ENCODE measurements at places on chromosomes 6 and 20.

- no peak for DNase-seq
These were observed 335.6 kb downstream of the PRL start for GRCh38 chr6:21961226-21961625.

- DNase-seq: no peak
These were observed 34.9 kb upstream of the MTHFD1L start for GRCh38 chr6:150830439-150831165.

- no peak for DNase-seq
These were observed 33.0 kb downstream of the GNAS-AS1 start for GRCh38 chr20:58817748-58818147.

DNA sequence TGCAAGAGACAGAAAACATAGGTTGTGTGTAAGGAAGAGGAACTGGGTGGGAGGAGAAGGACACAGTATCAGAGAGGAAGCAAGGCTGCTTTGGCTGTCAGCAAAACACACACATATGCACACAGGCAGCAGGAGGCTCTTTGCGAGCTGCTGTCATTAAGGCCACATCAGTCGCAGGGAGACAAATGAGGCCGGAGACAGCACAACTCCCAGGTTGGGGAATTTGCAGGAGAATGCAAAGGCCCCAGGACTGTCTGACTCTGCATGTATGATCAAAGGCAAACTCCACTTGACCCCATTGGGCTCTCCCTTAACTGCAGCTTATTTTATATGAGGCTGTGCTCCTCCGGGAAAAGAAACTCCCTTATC is 35.3 kb downstream of the METTL24 start:
- no peak for DNase-seq

- DNase-seq: no peak
These were observed 44.9 kb upstream of the TMEM200A start for GRCh38 chr6:130320908-130321307.

DNA sequence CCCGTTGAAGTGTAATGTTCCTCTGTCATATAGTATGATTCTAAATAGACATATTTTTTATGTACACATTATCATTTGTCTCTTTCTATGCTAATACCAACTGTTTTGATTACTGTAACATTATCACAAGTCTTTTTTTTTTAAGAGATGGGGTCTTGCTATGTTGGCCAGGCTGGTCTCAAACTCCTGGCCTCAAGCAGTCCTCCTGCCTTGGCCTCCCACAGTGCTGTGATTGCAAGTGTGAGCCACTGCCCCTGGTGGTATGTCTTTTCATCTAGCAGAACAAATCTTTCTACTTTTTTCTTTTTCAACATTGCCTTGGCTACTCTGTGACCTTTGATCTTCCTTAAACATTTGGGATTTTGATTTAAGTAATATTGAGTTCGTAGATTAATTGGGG is 57.7 kb downstream of the SLX4IP start:
- DNase-seq: no peak

Measured in stimulated activated CD4-positive, alpha-beta T cell treated with anti-CD3 and anti-CD28 coated beads, Interleukin-4, amount 100 ng/mL, for 24 hours (primary cell).